ENCODE measurements at places on chromosomes 7 and 10. TPM values are rescaled to one million over a fixed set of nuclear protein-coding genes. Genes with fewer than 3 reads are reported as not detected.

DNA sequence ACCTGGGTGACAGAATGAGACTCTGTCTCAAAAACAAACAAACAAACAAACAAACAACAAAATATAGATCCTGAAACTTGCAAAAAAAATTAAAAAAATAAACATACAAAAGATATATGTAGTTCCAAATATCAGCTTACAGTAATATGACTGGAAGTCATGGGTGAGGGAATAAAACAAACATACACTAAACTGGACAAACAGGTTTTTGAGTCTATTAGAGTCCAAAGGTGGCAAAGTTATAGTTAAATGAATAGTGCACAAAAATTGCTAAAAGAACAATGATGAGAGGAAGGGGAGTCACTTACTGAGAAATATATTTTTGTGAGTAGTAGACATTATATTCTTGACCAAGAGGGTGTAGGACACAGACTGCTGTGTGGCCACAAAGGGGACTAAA, 16.7 kb upstream of the RSBN1L start:
- peak overlapping the region; percentile 81 for H3K27ac ChIP-seq
- H3K4me1 ChIP-seq: peaks cover 31% of the 10 kb centered on the region
- H3K27me3 ChIP-seq: no peaks in the 10 kb centered on the region
- DNase-seq: peak; percentile 81

- H3K27ac ChIP-seq: no peak overlapping the region
- no peak overlapping the region for H3K4me3 ChIP-seq
- peaks cover 25% of the 10 kb centered on the region for H3K4me1 ChIP-seq
- no peak for DNase-seq
- H3K27me3 ChIP-seq: no peaks in the 10 kb centered on the region
- no peaks in the 10 kb centered on the region for H3K36me3 ChIP-seq
These were observed 234.8 kb downstream of the TRIL start for GRCh38 chr7:28723336-28723735.

GRCh38 chr10:73083221-73083620, 13.4 kb downstream of the P4HA1 start:
- no peaks in the 10 kb centered on the region for H3K27me3 ChIP-seq
- no peak overlapping the region for H3K4me3 ChIP-seq
- no peak for DNase-seq
- H3K4me1 ChIP-seq: peaks cover 5% of the 10 kb centered on the region

GRCh38 chr10:69748621-69749020, 53.1 kb upstream of the COL13A1 start:
- H3K27ac ChIP-seq: no peak overlapping the region
- H3K4me3 ChIP-seq: no peak overlapping the region
- no peaks in the 10 kb centered on the region for H3K36me3 ChIP-seq
- no peak for DNase-seq

GRCh38 chr7:102891693-102892261, 21.0 kb upstream of the LRRC17 start:
- peak; percentile 90 for DNase-seq
- H3K4me1 ChIP-seq: peaks cover 45% of the 10 kb centered on the region

GRCh38 chr10:59577984-59578383, 131.7 kb downstream of the SLC16A9 start:
- no peak for DNase-seq
- no peak overlapping the region for H3K4me3 ChIP-seq
- H3K4me1 ChIP-seq: peaks cover 21% of the 10 kb centered on the region

DNA sequence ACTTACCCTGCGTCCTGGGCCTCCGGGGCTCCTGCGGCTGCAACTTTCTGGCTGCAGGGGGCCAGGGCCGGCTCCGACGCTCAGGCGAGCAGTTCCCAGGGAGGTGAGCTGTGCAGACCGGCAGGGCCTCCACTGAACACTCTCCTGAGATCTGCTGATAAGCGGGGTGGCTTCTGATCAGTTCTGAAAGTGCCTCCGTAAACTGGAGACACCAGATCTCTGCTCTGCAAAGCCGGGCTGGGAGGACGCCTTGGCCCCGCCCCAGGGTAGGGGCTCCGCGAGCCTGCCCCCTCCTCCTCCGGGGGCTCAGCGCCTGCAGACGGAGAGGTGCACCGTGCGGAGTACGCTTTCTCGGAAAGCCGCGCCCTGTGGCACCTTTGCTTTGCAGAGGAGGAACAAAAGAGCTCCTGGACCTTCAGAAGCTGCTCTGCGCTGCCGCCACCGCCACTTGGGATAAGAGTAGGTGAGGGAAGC, 141.3 kb upstream of the VKORC1L1 start:
- H3K27ac ChIP-seq: no peak overlapping the region
- no peaks in the 10 kb centered on the region for H3K36me3 ChIP-seq
- H3K27me3 ChIP-seq: no peaks in the 10 kb centered on the region
- H3K4me1 ChIP-seq: no peaks in the 10 kb centered on the region
- H3K4me3 ChIP-seq: no peak overlapping the region

- H3K36me3 ChIP-seq: no peaks in the 10 kb centered on the region
- H3K27ac ChIP-seq: no peak overlapping the region
- H3K27me3 ChIP-seq: peaks cover 7% of the 10 kb centered on the region
These were observed 427.6 kb downstream of the PHTF2 start for GRCh38 chr7:78226059-78226719.

DNA sequence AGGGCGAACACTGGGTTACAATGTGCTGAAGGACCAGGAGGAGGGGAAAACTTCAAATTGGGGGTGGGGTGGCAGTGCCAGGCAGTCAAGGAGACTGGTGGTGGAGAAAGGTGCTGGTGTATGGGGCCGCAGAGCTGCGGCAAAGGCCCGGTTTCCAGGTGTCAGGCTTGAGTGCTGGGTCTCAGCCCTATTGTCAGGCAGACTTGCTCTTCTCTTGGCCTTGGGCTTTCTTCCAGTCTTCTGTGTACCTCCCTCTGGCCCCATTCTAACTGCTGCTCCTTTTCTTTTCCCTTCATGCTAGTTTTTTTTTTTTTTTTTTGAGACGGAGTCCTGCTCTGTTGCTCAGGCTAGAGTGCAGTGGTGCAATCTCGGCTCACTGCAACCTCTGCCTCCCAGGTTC, 51.0 kb downstream of the POLR3A start:
- H3K27me3 ChIP-seq: no peaks in the 10 kb centered on the region
- no peak overlapping the region for H3K4me3 ChIP-seq

DNA sequence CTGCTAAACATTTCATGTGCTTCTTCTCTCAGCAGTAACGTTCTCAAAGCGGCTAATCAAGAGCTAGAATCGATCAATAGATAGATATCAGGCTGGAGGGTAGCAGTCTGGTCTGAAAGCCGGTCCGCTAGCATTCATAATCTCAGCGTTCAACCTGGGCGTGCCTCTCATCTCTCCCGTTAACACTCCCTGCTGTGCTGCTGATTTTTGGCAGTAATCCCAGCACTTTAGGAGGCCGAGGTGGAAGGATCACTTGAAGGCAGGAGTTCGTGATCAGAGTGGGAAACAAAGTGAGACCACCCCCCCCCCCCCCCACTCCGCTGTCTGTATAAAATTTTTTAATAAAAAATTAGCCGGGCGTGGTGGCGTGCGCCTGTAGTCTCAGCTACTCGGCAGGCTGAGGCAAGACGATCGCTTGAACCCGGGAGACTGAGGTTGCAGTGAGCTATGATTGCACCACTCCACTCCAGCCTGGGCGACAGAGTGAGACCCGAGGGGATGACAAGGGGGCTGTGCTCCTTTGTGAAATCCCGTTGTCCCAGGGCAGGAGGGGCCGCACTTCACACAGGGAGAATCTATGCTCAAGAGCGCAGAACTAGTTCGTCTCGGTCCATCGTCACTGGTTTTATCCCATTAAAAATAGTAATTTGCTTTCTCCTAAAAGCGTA, 624 bp upstream of the CEP55 start:
- H3K27ac ChIP-seq: no peak overlapping the region
- peak; percentile 41 for DNase-seq
- peak overlapping the region; percentile 98 for H3K4me3 ChIP-seq
- H3K36me3 ChIP-seq: no peaks in the 10 kb centered on the region
- H3K4me1 ChIP-seq: peaks cover 12% of the 10 kb centered on the region

- H3K27me3 ChIP-seq: no peaks in the 10 kb centered on the region
- H3K27ac ChIP-seq: no peak overlapping the region
- H3K36me3 ChIP-seq: no peaks in the 10 kb centered on the region
- H3K4me1 ChIP-seq: no peaks in the 10 kb centered on the region
- no peak for DNase-seq
- H3K4me3 ChIP-seq: no peak overlapping the region
These were observed 1.5 kb upstream of the ATP6V0A4 start for GRCh38 chr7:138799336-138800000.

DNA sequence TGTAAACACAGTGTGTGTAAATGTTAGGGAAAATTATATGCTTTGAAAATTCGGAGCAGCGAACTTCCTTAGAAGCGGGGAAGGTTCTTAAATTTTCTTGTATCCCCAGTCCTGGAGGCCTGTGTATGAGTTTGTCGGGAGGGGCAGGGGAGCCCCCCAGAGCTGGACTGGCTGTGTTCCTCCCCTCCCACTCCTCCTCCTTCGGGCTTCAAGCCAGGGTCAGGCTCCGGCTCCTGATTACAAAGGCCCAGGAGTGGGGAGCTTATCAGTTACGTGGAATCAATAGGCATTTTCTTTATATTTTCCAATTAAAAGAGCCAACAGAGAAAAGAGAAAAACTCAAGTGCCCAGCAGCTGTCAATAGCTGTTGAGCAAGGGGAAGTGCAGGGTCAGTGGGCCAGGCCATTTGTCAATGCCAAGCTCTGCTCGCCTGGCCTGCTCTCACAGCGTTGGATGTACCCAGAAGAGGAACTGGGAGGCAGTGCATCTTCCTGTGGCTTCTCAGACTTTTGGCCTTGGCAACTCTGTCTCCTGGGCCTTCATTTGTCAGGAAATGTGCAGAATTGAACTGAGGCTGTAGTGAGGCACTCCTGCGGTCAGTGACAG, 156.9 kb upstream of the PCBD1 start:
- H3K4me3 ChIP-seq: no peak overlapping the region
- no peaks in the 10 kb centered on the region for H3K4me1 ChIP-seq
- H3K36me3 ChIP-seq: no peaks in the 10 kb centered on the region
- DNase-seq: no peak

- H3K4me3 ChIP-seq: no peak overlapping the region
- no peak overlapping the region for H3K27ac ChIP-seq
- H3K27me3 ChIP-seq: no peaks in the 10 kb centered on the region
- no peaks in the 10 kb centered on the region for H3K4me1 ChIP-seq
- peaks cover 49% of the 10 kb centered on the region for H3K36me3 ChIP-seq
- DNase-seq: no peak
These were observed 20.8 kb downstream of the KIFBP start for GRCh38 chr10:69009360-69009759.

- no peak for DNase-seq
- H3K4me3 ChIP-seq: no peak overlapping the region
- no peaks in the 10 kb centered on the region for H3K4me1 ChIP-seq
- no peaks in the 10 kb centered on the region for H3K36me3 ChIP-seq
- H3K27me3 ChIP-seq: no peaks in the 10 kb centered on the region
These were observed 166.3 kb downstream of the ZNF438 start for GRCh38 chr10:30865141-30865926.

- peaks cover 21% of the 10 kb centered on the region for H3K27me3 ChIP-seq
- H3K36me3 ChIP-seq: no peaks in the 10 kb centered on the region
- no peak overlapping the region for H3K27ac ChIP-seq
- H3K4me3 ChIP-seq: no peak overlapping the region
These were observed 171.1 kb upstream of the TBX20 start for GRCh38 chr7:35424869-35425495.

DNA sequence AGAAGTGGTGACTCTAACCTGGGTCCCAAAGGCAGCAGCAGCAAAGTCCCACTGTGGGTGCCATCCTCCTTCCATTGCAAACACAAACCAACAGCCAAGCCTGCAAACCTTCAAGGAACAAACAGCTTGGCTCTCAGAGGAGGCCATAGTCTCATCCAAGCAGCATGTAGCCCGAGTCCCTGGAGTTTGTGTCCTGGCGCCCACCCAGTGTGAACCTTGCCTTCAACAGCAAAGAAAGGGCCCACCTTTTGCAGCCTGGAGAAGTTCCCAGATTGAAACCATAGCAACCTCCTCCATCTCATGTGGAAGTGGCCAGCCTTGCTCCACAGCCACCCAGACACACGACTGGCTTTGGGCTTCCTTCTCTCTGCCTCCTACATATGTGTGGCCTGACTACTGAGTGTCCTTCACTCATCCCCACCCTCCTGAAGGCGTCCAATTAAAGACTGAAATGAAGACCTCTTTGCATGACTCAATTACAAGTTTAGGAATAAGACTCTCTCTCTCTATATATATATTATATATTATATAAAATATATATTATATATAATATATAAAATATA, 106.1 kb downstream of the C10orf90 start:
- no peak overlapping the region for H3K4me3 ChIP-seq
- H3K4me1 ChIP-seq: 0 out of 2 replicates have a peak, but pooled peaks cover 3% of the 10 kb centered on the region
- H3K27ac ChIP-seq: no peak overlapping the region
- DNase-seq: no peak

DNA sequence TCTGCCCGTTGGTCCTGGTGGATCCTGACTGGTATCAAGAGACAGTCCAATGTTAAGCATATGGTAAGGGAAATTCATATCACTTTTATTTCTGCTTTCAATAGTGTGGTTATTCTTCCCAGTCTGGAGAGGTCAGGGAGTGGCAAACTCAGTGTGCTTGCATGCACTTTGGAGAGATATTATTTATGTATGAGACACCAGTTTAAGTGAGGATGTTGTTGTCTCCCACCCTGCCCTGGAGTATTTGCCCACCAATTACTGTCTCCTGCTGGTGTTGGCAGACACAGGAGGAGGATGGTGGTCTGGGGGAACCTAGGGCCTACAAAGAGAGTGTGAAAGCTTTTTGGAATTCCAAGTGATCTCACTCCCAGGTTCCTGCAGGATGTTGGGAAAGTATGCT, 59.7 kb downstream of the OR13A1 start:
- no peaks in the 10 kb centered on the region for H3K36me3 ChIP-seq
- no peaks in the 10 kb centered on the region for H3K4me1 ChIP-seq
- no peak for DNase-seq

- H3K36me3 ChIP-seq: no peaks in the 10 kb centered on the region
- peaks cover 58% of the 10 kb centered on the region for H3K27me3 ChIP-seq
- no peak for DNase-seq
- peak overlapping the region; percentile 63 for H3K4me3 ChIP-seq
- H3K4me1 ChIP-seq: peaks cover 9% of the 10 kb centered on the region
These were observed 95.3 kb downstream of the SEC61G start for GRCh38 chr7:54663603-54664234.

DNA sequence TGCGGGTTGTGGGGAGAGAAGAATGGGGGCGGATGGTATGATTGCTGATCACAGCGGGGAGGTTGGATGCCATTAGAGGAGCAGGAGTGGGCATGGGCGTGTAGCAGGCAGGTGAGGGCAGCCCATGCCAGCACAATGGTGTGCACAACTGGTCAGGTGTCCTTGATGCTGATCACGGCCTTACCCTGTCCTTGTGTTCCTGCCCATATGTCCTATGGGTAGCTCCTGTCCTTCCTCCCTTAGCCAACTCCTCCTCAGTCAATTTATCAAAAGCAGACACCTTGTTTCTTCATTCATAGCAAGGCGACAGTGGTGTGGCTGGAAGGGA, 30.7 kb downstream of the WDR86 start:
- H3K4me3 ChIP-seq: no peak overlapping the region
- H3K27ac ChIP-seq: no peak overlapping the region
- no peaks in the 10 kb centered on the region for H3K36me3 ChIP-seq
- H3K27me3 ChIP-seq: no peaks in the 10 kb centered on the region
- no peaks in the 10 kb centered on the region for H3K4me1 ChIP-seq

CWF19L1 gene
- 31.4 TPM for total RNA-seq

AQP1 gene
- 1.2 TPM for total RNA-seq

TCAF2 gene
- 9.7 TPM for total RNA-seq

TWIST1 gene
- 22.3 TPM for total RNA-seq

LSM8 gene
- total RNA-seq: 55.1 TPM

CNNM2 gene
- 7.2 TPM for total RNA-seq

IDI2 gene
- not detected for total RNA-seq

TMEM140 gene
- total RNA-seq: not detected

SPDYE9 gene
- total RNA-seq: not detected

MGAM2 gene
- not detected for total RNA-seq

CCDC3 gene
- not detected for total RNA-seq

OGDHL gene
- 2.6 TPM for total RNA-seq

Data from PC-3 (cell line).